ENCODE measurements at places on chromosomes 2 and 18.

DNA sequence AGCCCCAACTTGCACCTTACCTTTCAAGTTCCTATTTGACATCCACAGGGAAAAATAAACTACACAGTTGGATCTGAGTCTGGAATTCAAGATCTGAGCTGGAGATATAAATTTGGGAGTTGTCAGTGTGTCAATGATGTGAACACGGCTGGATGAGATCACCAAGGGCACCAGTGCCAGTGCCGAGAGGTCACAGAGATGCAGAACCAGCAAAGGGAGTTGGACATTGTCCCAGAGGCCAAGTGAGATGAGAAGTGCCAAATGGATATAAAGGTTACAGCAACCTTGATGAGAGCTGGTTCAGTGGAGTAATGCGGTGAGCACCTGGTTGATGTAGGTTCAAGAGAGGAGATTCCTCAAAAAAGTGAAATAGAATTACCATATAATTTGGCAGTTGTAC lies 24.8 kb downstream of the LRRFIP1 start:
- DNase-seq = no peak

GRCh38 chr2:223056701-223057418 lies 4.9 kb downstream of the KCNE4 start:
- peak; percentile 85 for DNase-seq

GRCh38 chr2:32805104-32806095 lies 141.4 kb upstream of the LTBP1 start:
- no peak for DNase-seq

DNA sequence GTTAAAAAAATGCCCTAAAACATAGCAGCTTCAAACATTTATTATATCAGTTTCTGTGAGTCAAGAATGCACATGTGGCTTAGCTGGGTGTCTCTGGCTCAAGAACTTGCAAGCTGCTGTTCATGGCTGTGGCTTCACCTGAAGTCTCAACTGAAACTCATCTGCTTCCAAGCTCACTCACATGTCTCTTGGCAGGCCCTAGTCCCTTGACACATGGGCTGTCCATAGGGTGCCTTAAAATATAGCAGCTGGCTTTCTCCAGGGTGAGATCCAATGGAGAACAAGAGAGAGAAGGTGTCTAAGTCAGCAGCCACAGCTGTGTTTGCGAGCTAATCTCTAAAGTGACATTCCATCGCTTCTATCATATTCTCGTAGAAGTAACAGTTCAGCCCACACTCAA lies 152.8 kb downstream of the DSEL start:
- no peak for DNase-seq

GRCh38 chr18:55455938-55456337 lies 132.1 kb downstream of the TCF4 start:
- no peak for DNase-seq

- no peak for DNase-seq
Observed at GRCh38 chr2:144097440-144098225, 422.3 kb downstream of the ZEB2 start.

- no peak for DNase-seq
Observed at GRCh38 chr2:178069551-178069950, 3.0 kb downstream of the PDE11A start.

- DNase-seq = no peak
Observed at GRCh38 chr2:68772109-68772508, 37.5 kb downstream of the ARHGAP25 start.

DNA sequence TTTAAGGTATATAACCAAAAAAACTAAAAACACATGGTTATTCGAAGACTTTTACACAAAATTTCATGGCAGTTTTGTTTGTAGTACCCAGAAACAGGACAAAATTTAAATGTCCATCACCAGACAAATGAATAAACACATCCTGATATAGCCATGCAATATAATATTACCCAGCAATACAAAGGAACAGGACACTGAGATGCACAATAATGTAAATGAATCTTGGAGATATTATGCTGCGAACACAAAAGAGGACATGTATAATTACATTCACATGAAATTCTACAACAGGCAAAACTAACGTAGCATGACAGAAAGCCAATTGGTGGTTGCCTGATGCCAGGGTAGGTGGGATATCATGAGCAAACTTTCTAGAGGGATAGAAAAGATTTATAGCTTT lies 92.4 kb upstream of the OTX1 start:
- DNase-seq = no peak

DNA sequence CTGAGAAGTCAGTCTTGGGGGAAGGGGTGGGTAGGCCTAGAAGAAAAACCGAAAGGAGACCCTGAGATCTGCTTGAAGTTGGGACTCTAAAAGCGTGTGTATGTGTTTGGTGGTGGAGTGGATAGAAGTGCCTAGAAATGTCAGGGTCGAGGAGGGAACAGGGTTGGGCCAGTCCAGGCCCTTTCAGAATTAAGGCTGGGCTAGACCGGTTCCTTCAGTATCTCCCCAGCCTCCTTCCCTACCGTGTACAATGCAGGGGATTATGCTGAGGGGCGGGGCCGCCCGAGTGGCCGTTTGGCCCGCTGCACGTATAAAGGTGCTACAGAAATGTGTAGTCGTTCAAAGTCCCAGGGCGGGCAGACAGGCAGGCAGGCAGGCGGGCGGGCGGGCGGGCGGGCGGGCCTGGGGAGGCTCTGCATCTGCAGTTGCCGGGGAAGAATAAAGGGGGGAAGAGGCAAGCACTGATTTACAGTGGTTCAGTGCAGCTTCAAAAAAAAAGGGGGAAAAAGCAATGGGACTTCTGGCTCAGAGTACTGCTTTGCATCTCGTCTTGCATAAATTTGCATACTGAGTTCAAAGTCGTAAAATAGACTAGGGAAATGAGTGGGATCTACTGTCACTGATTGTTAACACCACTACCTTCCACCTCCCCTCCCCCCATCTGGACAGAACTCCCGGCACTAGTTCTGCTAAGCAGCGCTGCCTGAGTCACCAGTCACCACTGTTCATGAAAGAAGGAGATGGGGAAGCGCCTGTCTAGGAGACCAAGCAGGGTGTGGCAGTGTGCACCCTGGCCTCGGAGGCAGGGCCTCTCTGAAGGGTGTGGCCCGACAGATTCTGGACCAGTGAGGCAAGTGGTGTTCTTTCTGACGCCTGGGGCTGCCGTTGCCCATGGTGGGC lies 3.6 kb downstream of the IGFBP2 start:
- DNase-seq = peak; percentile 40

GRCh38 chr2:150484461-150485021 lies 2.9 kb downstream of the RND3 start:
- DNase-seq = no peak

- DNase-seq = no peak
Observed at GRCh38 chr18:28036488-28036887, 140.4 kb downstream of the CDH2 start.

- no peak for DNase-seq
Observed at GRCh38 chr2:20187331-20187730, 37.6 kb downstream of the SDC1 start.

- peak; percentile 94 for DNase-seq
Observed at GRCh38 chr18:35282353-35282752, 7.7 kb downstream of the ZSCAN30 start.

- peak; percentile 99 for DNase-seq
Observed at GRCh38 chr2:170525566-170525900, 189.6 kb upstream of the SP5 start.

- DNase-seq = no peak
Observed at GRCh38 chr2:186103276-186103675, 364.7 kb downstream of the FSIP2 start.

GRCh38 chr2:49982871-49983270 lies 828.6 kb upstream of the FSHR start:
- no peak for DNase-seq

DNA sequence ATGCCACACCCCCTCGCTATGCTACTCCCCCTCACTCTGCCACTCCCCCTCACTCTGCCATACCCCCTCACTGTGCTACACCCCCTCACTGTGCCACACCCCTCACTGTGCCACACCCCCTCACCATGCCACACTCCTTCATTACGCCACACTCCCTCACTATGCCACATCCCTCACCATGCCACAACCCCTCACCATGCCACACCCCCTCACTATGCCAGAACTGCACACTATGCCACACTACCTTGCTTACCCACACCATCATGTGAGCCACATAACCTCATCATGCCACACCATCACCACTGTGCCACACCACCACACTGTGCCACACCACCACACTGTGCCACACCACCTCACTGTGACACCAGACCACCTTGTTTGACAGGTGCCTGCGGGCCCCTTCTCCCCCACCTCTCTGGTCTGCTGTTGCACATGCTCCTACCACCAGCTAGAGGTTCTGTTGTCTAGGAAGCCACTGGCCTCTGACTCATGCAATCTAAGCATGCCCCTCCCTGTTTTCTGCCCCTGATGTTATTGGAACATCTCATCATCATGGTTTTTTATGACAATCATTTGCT lies 22.0 kb downstream of the MARCHF4 start:
- peak; percentile 79 for DNase-seq

- no peak for DNase-seq
Observed at GRCh38 chr2:126467367-126468054, 188.4 kb upstream of the GYPC start.

GRCh38 chr18:12305930-12306629 lies 2.0 kb upstream of the TUBB6 start:
- DNase-seq = no peak

DNA sequence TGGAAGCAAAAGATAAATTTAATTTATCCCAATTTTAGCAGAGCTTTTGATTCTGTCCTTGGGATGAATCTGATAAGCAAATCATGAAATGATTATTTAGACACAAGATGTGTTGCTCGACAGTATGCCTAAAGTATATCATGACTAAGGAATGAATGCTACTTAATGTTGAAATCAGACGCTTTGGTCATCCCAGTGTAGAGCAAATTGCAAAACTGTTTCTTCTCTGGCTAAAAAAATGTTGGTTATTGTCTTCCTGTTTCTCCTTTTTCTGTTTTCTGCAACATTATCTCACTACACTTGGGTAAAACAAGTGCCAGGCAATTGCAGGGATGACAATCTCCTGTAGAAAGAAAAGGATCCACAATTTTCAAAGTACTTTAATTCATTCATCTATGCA lies 66.4 kb downstream of the BABAM2 start:
- peak; percentile 85 for DNase-seq

DNA sequence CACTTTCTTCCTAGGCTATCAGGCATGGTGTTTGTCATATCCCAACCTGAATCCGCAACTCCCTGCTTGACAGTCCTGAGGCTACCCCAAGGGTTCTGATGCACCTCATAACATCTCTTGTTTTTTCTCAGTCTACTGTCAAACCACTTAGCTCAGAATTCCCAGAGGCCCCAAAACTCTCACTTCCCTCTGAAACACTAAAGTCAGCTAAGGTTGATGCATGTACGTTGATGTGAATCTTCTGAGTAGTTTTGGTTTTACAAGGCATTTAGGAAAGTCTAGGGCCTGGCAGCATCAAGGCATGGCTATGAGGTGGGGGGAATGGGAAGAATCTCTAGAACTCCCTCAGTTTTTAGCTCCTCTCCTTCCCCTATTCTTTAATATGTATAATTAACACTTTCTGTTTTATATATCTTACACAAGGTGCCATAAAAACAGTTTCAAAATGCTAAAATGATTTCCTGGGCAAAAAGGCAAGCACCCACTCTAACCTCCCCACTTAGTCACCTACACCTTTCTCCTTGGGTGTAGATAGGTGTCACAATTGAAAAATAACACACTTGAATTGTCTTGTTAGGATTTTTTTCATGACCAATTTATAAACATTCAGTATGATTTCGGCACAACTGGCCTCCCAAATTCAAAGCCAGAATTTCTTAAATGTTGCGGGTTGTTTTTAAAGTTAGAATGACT lies 71.4 kb upstream of the TANK start:
- no peak for DNase-seq

GRCh38 chr2:230230087-230230486 lies 4.6 kb downstream of the SP140 start:
- DNase-seq = peak; percentile 70

GRCh38 chr18:45458033-45458432 lies 157.2 kb upstream of the SLC14A2 start:
- no peak for DNase-seq

DNA sequence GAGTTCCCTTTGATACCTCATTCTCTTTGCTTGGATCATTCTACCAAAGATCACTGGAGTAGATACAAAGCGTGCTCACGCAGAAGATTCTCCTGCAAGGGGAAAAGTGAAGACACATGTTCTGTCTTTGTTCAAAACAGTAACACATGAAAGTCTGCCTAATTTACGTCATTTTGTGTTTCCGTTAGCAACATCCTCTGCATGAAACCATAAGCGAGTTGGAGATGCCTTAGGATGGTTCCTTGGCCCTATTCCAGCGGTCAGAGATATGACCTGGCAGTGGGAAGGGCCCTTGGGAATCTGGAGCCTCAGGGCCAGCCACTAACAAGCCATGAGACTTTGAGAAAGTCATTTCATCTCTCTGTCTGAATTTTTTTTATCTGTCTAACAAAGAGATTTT lies 180.9 kb upstream of the TWIST2 start:
- DNase-seq = peak; percentile 99

DNA sequence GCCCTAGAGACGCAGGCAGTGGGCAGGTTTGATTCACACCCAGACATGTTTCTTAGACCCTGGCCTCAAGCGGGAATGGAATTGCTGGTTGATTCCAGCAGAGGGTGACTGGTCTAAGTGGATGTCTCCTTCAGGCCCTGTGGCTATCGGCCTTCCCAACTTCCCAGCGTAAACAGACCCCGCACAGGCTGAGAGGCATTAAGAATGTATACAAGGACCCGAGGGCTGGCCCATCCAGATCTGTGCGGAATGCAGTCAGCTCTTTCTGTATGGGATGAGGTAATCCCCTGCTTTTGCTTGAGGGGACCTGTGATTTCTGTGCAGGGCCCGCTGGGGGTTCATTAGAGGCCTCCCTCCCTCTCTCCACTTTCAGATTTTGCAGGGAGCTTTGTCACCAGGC lies 6.5 kb downstream of the ACKR3 start:
- no peak for DNase-seq

GRCh38 chr2:152781175-152781574 lies 62.8 kb downstream of the ARL6IP6 start:
- DNase-seq = no peak

- no peak for DNase-seq
Observed at GRCh38 chr2:38147333-38148121, 71.6 kb upstream of the CYP1B1 start.

DNA sequence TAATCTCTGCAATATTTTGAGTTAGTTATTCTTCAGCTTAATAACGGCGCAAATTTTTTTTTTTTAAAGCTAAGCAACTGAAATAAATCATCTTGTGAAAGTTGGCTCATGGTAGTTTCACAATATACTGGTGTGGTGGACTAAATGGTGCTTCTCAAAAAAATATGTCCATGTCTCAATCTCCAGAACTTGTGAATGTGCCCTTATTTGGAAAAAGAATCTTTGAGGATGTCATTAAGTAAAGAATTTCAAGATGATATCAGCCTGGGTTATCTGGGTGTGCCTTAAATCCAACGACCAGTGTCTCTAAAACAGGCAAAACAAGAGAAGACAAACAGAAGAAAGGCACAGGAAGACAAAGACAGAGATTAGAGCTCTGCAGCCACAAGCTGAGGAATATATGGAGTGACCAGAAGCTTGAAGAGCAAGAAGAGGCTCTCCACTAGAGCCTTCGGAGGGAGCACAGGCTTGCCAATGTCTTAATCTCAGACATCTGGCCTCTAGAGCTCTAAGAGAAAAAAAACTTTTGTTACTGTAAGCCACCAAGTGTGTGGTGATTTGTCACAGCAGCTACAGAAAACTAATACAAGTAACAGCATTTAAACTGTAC lies 71.4 kb downstream of the HNMT start:
- DNase-seq = peak; percentile 31

Data from fibroblast of mammary gland (primary cell).